Aorta (tissue), 5 donors: ENCODE measurements at places on chromosomes 6 and 20.

GRCh38 chr20:59374261-59374660, 73.8 kb downstream of the EDN3 start:
- DNase-seq: no peak

DNA sequence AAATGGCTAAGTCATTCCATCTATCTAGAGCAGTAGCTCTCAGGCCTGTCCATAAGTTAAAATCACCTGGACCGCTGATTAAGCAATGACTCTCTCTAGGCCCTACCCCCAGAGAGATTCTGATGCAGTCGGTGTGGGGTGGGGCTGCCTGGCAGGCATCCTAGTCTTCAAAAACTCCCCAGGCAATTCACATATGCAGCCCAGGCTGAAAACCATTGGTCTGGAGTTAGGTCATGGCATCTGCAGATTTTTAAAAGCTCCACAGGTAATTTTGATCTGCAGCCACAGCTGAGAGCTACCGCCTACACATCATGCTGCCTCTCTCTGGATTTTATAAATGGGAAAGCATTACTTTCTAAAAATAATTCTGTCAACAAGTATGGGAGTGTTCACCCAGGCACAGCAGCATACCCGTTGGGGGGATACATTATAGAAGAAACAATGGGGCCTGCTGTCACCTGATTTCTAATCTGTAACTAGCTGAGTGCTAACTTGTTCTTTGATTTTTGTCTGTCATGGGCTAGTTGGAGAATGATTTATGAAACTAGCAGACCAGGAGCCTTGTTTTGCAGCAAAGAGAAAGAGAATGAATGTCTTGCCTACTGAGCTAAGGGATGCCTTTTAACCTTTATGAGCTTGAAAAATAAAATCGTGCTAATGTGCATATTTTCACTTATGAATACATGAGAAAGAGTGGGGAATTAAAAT, 44.1 kb upstream of the ATXN1 start:
- DNase-seq: no peak

GRCh38 chr6:104095661-104096416, 763.9 kb downstream of the HACE1 start:
- no peak for DNase-seq

DNA sequence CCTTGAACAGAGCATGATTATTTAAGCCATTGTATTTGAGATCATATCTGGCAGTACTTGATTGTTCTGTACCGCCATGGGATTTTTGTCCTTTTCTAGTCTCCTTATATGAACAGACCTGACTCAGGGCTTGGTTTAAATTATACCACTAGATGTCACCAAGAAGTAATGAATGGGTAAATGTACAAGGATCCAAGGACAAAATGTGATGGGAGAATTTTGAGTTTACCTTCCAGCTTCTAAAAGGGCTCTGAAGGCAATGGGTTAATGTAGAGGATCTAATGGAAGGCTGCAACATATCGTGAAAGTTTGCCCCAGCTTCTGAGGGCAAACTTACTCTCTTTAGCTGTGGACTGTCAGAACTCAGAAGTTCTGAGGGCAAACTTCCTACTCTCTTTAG, 12.0 kb downstream of the RNF8 start:
- DNase-seq: no peak

GRCh38 chr6:149094156-149094555, 223.4 kb upstream of the TAB2 start:
- DNase-seq: no peak

GRCh38 chr20:40606237-40606636, 82.8 kb downstream of the MAFB start:
- DNase-seq: no peak

- no peak for DNase-seq
Observed at GRCh38 chr6:132464538-132465256, 48.2 kb downstream of the STX7 start.

DNA sequence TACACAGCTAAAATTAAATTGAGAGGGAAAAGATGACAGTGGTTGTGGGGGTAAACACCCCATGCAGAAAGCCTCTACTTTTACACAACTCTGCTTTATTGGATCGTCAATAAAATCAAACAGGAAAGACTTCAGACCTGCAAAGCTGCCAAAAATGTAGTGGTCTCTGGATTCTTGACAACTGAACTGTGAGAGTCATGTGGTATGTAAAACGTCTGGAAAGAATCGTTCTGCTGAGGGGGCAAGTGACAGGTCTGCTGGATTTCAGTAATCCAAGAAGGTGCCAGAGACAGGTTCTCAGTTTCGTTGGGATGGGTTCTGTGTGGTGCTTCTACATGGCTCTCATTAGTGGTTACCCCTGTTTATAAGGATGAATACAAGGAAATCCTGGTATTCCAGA, 63.3 kb downstream of the TSPYL4 start:
- no peak for DNase-seq

GRCh38 chr6:136225496-136225895, 24.6 kb downstream of the MTFR2 start:
- DNase-seq: no peak

- no peak for DNase-seq
Observed at GRCh38 chr6:160398674-160399271, 50.6 kb downstream of the SLC22A3 start.

DNA sequence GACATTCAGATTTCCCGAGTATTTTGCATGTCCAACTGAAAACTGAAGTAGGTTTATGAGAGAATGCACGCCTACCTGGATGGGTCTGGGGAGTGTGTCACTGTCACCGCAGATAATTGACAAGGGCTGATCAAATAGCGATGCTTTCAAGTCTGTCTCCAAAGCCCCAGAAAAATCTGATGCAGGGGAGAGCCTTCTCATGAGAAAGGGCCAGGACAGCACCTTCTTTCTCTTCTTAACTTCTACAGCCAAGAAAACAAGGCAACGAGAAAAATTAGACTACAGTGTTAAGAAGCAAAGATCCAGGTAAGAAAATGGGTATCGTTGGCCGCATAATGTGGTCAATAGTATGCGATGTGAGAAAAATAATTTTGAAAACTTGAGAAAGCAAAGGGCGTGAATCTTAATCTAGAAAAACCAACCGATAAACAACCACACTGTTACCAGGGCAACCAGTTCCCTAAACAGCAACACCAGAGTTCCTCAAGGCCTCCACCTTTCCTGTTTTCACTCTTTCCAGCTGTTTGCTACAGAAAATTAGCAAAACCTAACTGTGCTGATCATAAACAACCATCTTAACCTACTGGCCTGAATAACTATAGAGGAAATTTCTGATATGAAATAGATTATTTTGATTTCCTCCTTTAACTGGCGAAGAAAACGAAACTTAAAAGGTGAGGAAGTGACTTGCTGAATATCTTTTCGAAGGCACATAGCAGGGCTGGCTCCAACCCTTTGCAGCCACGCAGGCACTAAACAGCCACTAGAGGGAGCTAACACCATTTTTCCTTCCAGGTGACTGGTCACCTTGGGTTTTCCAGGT, 2.6 kb downstream of the TAGAP start:
- DNase-seq: no peak

- DNase-seq: no peak
Observed at GRCh38 chr20:58069207-58069606, 159.2 kb downstream of the ANKRD60 start.

DNA sequence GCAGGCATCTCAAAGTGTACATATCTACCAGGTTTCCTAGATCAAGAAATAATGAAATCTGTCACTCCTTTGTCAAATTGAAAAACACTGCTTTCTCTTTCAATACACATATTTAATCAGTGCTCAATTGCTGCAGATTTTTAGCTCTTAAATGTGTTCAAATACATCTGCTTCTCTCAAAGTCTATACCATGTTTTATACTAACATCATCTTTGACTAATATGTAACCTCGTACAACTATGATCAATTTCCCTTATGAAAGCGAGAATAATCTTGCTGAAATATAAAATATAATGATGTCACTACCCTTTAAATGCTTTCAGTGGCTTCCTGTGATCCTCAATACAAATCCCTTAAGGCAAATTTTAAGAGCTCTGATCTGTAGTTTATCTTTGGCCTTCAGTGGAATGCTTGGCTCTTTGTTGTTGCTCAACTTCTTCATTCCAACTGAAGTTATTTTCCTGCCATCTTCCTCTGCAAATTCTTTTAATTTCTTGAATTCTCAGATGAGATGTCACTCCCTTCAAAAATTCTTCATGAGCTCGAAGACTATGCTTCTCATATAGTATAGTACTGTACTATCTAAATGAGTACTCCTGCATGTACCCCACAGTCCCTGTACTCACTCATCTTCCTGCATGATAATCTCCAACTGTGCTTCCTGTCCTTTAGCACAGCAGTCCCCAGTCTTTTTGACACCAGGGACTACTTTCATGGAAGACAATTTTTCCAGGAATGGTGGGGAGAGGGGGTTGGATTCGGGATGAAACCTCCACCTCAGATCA, 545.1 kb upstream of the GJE1 start:
- no peak for DNase-seq

DNA sequence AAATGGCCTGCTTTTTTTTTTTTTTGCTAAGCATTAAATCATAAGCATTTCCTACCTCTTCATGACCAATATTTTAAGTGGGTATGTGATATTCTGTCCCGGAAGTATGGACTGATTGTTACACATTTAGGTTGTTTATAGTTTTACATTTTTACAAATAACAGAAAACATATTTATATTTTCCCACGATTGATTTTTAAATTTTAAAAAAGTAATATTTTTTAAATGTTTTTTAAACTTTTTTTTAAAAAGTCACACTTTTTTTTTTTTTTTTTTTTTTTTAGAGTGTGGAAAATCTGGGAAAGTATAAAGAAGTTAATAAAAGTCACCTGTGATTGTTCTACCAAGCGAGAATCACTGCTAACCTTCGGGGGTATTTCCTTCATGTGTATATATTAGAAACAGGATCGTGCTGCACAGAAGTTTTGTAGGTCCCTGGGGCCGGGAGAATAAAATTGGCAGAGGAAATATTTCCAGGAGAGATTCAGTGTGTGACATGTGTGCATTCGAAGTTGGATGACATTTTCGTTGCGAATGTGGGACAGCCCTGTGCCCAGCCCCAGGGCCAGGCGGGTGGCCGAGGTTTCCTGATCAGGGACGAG, 173.1 kb downstream of the CDC5L start:
- DNase-seq: no peak
